Natural killer cell (primary cell): ENCODE measurements at places on chromosomes 5 and 9.

- no peak for DNase-seq
Observed at GRCh38 chr5:33901156-33901555, 9.4 kb upstream of the ADAMTS12 start.

- DNase-seq = no peak
Observed at GRCh38 chr5:73997960-73998359, 372.0 kb downstream of the ARHGEF28 start.

DNA sequence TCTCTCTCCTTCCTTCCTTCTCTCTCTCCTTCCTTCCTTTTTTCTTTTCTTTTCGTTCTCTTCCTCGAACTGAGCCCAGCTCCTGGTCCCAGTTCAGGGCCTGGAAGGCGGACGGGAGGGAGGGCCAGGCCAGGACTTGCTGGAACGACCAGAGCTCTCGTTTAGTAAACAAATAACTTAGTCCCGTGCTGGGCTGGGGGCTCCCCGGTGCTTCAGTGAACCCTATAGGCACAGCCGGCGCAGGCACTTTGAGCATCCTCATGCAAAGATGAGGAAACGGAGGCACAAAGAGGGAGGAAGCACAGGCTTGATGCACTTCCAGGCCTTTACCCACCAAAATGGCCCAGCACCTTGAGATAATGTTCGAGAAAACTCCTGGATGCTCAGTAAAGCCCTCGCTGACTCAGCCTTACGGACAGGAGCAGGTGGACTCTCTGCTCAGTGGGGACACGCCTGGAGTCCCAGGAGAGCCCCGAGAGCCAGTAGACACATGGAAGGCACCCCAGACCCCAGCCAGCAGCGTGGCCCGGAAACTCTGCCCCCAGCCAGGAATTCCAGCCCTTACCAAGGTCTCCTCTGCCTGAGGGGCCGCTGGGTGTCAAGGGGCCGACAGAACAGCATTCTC, 18.8 kb downstream of the FAM163B start:
- no peak for DNase-seq

GRCh38 chr5:97764700-97765099, 581.7 kb upstream of the RIOK2 start:
- DNase-seq = no peak

- no peak for DNase-seq
Observed at GRCh38 chr5:92777421-92777820, 803.6 kb downstream of the NR2F1-AS1 start.

GRCh38 chr5:7245121-7245651, 150.8 kb upstream of the ADCY2 start:
- DNase-seq = no peak

GRCh38 chr9:3043369-3043768, 199.5 kb upstream of the PUM3 start:
- DNase-seq = no peak

- DNase-seq = no peak
Observed at GRCh38 chr9:78858266-78858665, 561.3 kb downstream of the PSAT1 start.

DNA sequence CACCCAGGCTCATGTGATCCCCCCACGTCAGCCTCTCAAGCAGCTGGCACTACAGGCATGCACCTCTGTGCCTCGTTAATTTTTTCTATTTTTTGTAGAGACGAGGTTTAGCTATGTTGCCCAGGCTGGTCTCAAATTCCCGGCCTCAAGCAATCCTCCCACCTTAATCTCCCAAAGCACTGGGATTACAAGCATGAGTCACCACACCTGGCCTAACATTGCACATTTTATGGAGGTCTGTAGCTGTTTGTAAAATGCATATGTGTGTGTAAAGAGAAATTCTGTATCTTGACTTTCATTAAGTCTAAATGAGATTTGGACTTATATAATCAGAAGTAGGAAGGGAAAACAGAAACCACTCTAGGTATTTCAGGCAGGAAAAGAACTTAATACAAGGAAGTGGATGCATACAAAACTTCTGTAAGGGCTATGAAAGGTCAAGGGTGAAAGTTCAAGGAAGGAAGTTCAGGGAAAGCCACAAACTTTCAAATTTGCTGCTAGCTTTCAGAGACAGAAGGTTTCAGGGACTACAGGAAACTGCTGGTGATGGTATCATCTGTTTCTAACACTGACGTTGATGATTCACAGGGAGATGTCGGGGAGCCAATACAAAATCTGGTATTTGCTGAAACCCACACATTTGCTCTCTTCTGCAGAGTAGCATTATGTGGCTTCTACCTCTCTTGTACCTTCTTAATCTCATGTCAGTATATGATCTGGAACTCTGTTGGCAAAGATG, 209.4 kb downstream of the PIK3R1 start:
- no peak for DNase-seq

DNA sequence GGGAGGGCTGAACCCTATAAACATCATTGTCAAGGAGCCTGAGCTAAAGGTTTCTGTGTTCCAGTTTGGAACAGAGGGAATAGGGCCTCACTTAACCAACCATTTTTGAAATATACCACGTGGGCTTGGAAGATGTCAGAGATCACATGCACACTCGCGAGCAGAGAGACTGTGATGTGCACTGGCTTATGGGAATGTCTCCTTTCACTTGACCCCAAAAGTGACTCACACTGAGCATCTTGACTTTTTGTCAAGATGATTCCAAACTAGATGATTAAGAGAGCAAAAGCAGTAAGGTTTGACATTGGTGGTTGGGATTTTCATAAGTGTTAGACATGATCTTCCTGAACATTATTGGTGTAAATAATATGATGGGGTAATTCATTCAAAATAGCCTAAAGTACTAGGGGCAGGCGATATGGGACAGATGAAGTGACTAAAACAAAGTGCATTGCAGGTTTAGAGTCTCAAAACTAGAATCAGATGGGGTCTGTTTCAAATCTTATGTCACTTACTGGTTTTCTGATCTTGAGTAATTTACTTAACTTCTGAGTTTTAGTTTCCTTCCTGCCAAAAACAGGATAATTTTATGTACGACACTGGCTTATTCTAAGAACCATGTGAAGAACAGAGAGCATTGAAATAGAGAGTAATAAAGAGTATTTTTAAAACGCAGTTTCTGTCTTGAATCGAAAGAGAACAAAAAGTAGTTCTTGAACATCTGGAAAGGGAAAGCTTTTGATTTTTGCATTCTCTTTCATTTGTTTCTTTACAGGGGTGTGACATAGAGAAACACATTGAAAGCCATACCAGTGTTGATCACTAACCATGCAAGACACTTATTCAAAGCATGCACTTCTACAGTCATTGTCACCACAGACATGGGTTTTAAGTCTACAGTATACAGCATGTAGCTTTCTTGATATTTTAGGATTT, 383.0 kb downstream of the DIRAS2 start:
- no peak for DNase-seq

- DNase-seq = no peak
Observed at GRCh38 chr5:132462856-132463745, 27.5 kb downstream of the IRF1 start.

DNA sequence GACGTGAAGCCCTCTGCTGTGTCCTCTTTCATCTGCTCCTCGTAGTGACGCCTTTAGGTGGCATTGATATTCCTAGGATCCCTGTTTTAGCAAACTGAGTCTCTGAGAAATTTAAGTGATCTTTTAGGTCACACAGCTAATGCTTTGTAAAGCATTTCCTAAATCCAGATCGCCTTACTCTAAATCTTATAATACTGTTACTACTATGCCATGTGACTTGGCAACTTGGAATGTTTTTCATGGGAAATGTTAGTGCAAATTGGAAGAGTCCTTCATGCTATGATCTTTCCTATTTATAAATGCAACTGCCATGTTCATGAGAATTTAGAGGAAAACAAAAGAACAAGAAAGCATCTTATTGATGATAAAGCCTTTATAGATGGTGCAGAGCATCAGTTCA, 212.2 kb downstream of the TRIO start:
- no peak for DNase-seq

GRCh38 chr9:83537331-83538171, 650 bp downstream of the FRMD3 start:
- DNase-seq = no peak

DNA sequence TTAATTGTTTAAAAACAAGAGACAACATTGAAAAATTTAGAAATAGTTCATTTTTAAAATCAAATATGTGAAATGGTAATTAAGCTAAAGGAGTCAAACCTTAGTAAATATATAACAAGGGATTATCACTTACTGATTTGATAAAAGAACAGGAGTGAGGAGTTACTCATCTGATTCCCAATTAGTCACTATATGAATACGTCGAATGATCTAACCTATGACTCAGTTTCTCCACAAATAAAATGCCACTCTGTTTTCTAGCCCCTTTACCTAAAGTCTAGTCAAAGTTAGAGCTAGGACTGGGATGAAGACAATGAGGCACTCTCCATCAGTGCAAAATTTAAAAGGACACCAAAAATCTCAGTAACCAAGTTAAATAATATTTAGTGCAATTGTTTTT, 70.4 kb upstream of the RASEF start:
- DNase-seq = no peak

- DNase-seq = no peak
Observed at GRCh38 chr5:113776832-113777525, 263.5 kb downstream of the YTHDC2 start.

DNA sequence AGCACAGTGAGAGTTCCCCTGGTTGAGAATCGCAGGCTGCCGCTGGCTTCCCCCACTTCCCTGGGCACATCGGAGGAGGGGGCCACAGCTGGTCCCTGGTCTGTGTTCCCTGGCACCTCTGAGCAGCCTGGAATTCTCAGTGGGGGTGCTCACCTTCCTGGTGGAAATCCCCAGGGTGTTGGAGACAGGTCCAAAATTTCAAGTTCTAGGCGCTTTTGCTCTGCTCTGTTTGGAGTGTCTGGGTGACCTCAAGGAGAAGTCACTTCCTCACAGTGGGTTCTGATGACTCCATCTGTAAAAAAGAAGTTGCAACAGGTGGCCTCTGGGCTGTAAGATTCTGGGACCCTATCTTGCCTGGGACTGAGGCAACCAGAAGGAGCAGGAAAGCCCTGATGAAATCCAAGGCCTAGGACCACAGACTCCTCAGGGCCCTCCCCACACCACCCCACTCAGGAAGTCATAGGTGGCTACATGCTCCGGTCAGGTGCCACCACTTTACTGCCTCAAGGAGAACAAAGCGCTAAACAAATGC, at the start of gene TRAF1:
Gene TRAF1, minus strand, starts transcription at position 400 of the 532 bp plus-strand sequence. CDS start 721 bp downstream, outside the sequence.
- DNase-seq = peak; percentile 53

DNA sequence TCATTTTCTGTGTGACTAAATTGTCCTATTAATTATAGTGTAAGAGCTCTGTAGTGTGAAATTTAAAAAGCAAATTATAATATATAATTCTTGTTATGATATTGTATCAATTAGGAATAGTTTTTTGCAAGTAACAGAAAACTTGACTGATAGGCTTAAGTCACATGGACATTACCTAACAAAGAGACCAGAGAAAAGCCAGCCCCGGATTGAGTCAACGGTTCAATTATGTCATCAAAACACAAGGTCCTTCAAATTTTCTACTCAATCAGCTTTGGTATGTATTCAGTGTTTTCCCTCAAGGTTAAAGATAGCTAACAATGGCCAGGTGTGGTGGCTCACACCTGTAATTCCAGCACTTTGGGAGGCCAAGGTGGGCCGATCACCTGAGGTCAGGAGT, 126.7 kb upstream of the PTGER4 start:
- DNase-seq = no peak

- DNase-seq = no peak
Observed at GRCh38 chr5:126477294-126478117, 54.3 kb downstream of the GRAMD2B start.

GRCh38 chr5:81355291-81356251, 38.4 kb downstream of the ACOT12 start:
- DNase-seq = no peak

DNA sequence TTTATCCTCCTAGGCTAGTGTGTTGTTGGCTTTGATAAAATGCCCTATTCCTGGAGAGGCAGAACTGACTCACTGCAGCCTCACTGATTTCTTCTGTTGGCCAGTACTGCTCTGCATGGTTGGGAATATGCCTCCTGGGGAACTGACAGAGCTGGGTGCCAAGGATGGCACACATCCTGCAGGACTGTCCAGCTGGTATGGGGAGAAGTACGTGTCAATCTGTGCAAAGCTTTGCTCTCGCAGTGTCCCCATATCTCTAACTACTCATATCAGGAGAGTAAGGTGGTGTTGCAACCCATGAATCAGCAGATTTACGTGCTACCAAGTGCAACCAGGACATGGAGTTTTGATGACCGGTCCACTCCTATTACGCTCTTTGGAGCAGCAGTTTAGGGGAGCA, 74.7 kb downstream of the TEK start:
- DNase-seq = no peak

DNA sequence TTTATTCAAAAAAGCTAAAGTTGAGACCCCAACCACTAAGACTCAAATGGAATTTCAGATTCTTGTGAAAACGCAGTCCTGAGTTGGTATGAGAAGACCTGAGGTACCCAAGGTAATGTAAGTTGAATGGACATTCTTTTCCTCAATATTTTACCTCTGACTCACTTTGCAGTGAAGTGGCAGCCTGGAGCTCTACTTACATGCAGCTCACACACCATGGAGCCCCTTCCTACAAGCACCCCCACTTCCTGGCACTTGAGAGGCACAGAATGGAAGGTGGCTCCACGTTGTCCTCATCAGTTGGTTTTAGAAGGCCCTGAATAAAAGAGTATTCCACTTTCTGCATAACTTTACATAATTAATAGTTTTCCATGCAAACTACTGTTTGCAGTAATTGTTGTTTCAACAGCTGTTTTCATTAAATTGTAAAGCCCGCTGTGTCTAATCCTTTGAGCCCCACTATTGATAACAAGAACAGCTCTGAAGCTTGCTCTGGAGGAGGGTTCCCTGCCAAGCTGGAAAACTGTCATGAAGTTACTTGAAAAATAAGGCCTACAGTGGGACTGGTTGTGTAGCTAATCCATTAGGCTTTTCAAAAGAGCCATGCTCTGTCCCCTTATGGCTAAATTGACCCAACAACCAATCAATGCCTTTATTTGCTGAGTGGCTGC, 102.2 kb upstream of the SPATA31D4 start:
- no peak for DNase-seq

DNA sequence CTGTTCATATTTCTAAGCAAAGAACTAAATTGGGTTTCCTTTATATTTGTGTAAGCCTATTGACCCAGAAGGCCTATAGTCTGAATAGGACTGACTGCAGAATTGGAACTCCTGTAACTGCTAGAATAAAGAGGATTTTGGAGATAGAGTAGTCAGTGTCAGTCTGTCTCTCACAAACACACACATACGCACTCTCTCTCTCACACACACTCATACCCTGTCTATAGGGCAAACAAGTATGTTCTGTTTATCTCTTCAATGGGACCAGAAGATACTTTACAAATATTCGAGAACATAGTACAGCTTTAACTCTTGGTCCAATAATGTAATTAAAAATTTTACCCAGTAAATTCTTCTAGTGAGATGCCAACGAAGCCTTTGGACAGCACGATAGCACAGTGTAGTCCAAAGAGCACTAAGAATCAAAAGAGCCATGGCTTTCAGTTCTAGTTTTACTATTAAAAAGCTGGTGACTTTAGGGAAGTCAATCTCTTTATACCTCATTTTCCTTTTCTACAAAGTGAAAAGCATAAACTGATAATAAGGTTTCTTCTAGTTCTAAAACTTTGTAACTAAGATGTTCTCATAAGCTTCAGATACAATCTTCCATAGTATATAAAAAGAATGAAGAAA, 19.3 kb downstream of the ABHD17B start:
- no peak for DNase-seq
